ENCODE measurements at places on chromosomes 2 and 18. TPM values are rescaled to one million over a fixed set of nuclear protein-coding genes. Genes with fewer than 3 reads are reported as not detected.

GRCh38 chr2:203799908-203800307, 67.7 kb upstream of the CTLA4 start:
- DNase-seq, result no peak

COL6A3 gene
- total RNA-seq, result 409 TPM

SLC38A11 gene
- total RNA-seq, result 1.1 TPM

DNA sequence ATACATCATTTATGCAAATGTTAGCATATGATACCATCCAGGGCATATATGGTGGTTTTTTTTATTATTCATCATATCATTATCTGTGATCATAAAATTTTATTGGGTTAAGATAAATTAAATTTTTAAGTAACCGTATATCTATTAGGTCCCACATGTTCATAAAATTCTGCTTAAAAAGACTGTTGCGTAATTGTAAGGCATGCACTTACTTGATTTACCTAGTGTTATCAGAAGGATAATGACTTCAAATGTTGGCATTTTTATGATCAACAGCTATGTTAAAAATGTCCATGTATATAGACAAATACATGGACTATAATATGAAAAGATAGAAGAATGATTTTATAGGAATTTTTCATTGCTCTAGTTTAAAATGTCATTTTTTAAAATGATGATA, 1625.5 kb upstream of the CELF4 start:
- no peak for DNase-seq

DNA sequence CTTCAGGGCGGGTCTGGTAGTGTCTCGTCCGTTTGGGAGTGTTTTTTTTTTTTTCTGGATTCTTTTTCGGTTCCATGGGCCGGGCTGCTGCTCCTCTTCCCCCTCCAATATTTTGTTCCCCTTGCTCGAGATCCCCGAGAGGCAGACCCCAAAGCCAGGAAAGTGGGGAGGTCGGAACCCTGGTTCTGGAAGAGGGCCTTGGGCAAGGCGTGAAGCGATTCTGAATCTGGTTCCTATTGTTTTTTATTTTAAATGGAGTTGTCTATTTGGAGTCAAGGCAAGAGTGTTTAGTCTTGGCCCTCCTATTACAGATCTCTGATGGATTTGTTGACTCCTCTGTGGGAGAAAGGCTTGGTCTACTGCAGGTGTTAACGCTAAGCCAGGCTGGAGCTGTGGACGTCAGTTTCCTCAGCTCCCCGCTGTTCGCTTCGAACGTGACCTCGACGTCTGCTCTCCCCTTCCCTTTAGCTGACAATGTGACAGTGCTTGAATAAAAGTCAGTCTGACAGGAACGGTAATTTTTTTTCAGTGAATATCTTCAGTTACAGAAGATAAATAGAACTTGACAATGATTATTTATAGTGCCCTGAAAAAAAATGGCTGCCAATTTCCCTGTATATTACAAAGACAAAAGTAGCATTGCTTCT, 683 bp upstream of the DNAJC27 start:
- DNase-seq, result no peak

DNA sequence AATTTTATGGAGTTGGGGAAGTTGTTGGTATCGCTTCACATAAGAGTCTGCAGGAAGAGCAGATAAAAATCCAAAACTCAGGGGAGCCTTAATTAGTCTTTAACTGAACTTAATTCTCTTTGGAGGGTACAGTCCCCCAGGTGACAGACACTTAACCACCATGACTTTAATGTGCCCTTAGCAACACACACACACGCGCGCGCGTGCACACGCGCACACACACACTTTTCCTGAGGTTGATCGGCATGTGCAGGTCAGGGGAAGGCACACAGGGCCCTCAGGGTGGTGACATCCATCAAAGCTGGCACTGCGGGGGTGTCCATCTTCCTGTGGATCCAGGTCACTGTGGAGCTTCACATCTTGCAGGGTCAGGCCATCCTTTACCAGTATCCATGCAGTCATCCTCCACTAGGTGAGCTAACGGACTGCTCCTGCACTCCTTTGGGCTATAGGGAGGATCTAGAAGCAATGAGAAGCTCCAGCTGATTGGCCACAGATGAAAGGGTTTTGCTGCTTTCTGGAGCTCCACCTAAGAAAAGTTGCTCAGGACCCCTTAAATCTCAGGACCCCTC, 21.9 kb upstream of the NCK2 start:
- no peak for DNase-seq

DNA sequence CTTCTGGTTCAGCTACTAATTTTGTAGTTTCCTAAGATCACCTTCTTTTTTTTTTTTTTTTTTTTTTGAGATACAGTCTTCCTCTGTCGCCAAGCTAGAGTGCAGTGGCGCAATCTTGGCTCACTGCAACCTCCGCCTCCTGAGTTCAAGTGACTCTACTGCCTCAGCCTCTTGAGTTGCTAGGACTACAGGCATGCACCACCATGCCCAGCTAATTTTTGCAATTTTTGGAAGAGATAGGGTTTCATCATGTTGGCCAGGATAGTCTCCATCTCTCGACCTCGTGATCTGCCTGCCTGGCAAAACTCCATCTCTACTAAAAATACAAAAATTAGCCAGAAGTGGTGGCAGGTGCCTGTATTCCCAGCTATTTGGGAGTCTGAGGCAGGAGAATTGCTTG, 301.5 kb upstream of the TFPI start:
- no peak for DNase-seq

DNA sequence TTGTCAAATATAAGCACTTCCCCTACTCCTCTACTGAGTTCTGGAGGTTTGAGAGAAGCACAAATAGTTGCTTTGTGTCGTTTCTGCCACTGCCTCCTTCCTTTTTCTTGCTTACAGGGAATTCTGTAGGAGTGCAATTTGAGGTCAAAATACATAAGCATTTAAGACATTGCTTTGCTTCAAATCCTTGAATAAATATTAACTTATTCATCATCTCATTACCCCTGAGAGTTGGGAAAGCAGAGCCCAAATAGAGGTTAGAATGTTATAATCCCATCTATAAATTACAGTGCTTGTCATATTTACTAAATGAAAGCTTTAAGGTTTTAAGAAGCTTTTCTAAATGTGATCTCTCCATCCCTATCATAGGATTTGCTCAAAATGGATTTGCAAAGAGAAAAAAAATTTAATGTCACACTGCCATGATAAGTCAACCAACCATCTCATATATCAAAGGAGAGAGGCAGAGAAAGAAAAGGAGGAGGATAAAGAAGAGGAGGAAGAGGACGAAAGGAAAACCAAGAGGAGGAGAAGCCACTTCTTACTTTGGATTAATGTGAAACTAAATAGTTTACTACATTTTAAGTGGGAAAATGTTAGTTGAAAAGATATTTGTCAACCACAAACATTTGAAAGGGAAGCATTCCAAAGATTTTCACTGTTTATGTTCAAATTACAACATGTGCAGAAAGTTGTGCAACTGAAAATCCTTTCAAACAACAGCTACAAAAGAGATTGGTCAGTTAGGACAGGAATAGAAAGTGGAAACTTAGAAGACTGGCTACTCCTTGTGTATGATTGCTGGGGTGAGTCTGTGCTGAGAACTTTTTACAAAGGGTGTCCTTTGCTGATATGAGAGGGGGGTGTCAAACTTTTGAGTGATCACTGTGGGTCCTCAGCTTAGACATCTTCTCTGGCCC, 277.3 kb upstream of the FN1 start:
- no peak for DNase-seq

DOK6 gene
- 1.6 TPM for total RNA-seq

DNA sequence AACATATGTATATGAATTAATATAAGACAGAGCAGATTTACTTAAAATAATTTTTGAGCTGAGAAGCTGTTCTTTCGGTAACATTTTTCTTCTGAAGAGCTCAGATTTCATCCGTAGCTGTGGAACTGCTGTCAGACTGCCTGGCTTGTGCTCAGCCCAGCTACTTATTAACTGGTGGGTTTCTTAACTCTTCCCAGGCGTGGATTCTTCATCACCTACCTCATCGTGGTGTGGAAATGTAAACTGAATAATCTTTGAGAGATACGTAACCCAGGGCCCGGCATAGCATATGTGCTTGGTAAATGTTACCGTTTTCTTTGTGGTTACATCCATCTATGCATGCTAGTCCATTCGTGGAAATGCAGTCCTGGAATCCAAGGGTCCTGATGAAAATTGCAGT, 145.0 kb downstream of the MCFD2 start:
- DNase-seq, result no peak

LGALSL gene
- 21.7 TPM for total RNA-seq

VSNL1 gene
- not detected for total RNA-seq

DNA sequence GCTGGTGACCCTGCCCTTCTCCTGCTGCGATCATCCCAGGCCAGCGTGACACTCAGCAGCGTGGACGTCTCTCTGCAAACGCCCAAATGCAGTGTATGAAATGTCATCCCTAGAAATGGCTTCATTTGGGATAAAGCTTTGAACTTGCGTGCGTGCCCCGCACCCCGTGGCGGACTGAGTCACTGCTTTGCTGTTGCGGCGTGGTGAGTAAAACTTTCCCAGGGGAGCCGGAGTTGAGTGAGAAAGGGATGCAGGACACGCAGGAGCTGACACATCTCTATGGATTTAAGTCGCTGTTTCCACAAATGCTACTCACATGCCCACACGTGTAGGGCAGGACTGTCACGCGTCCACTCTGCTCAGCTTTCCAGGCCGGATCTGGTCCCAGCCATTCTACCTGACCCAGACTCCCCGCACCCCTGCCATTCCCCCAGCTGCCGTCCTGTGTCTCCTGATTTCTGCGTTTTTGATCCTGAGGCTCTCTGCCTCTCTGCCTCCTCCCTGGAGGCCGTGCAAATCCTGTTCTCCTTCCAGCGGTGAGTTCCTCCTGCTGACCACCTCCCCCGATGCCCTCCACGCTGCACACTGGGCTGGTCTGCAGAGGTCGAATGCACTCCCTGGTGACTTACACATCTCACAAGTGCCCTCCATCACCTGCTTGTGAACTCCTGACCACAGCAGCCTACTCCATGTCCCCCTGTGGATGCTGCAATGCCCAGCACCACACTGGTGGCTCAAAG, 88.9 kb downstream of the MBP start:
- no peak for DNase-seq

HRH4 gene
- 0.39 TPM for total RNA-seq

DNA sequence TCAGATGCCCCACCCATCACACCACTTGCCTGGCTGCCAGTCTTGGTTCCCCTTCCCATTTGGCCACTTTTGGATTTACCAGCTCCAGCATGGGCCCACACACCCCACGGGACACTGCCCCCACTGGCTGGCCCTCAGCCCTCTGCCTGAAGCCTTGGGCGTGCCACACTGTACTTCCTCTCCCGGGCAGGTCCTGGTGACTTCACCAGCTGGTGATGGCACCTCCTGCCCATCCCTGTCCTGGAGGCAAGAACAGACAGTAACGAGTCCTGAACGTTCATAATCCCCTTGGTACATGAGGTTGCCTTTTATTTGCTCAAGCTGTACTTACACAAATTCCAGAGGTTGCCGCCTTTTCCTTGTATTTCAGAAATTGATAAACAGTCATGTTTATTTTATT, 81.1 kb downstream of the TMEM17 start:
- DNase-seq, result no peak

DNA sequence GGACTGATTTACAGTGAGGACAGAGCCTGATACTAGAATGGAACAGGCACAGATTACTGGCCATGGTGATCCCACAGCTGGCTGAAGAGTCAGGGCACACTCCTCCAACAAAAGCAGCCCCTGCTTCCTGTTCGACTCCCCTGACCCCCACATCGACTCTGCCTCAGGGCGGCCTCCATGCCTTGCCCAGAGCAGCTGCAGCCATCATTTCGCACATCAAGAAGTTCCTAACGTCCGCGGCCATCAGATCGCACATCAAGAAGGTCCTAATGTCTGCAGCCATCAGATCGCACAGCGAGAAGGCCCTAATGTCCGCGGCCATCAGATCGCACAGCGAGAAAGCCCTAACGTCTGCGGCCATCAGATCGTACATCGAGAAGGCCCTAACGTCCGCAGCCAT, 192.8 kb upstream of the PXDN start:
- no peak for DNase-seq

All from mesenteric fat pad (tissue), 1 donor.